Naive B cell (primary cell): ENCODE measurements at places on chromosomes 6 and 20.

GRCh38 chr6:155091756-155092155, 96.6 kb downstream of the TIAM2 start:
- no peak for DNase-seq

DNA sequence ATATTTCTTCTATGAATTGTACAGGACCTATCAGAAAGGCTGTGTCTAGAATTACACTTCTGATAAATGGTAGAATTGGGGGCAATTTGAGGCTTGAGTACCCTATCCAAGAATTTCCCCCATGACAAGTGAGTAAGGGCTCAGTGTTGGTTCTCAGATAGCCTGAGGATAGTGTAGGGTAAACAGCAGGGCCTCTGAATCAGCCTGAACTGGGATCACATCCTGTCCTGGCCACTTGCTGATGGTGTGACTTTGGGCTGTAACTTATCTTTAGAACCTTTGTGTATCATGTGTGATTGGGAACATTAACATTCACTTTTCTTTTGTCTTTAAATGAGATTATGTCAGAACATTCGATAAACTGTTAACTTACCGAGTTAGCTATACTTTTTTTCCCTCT, 151.0 kb downstream of the CLIC5 start:
- DNase-seq, result no peak

DNA sequence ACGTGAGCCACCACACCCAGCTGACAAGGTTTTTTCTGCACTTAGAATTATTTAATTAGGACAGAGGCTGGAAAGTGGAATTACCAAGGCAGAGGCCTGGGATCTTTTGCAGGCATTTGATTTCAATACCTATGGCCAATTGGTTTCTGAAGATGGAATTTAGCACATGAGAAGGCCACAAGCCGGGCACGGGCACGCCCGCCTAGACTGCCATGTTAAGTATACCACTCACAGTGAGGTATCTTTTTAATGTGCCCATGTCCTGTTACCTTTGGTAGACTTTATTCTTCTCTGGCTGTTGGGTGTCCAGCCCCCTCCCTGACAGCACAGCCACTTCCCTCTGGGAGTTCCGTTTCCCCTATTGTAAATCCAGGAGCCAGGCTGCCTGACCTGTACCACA, 18.0 kb upstream of the TAF8 start:
- DNase-seq, result no peak

GRCh38 chr20:34705008-34705396, 858 bp downstream of the TP53INP2 start:
- DNase-seq, result no peak

GRCh38 chr6:79468587-79468986, 68.6 kb downstream of the LCA5 start:
- DNase-seq, result no peak

- DNase-seq, result no peak
These were observed 13.4 kb downstream of the LGSN start for GRCh38 chr6:63306420-63306819.

DNA sequence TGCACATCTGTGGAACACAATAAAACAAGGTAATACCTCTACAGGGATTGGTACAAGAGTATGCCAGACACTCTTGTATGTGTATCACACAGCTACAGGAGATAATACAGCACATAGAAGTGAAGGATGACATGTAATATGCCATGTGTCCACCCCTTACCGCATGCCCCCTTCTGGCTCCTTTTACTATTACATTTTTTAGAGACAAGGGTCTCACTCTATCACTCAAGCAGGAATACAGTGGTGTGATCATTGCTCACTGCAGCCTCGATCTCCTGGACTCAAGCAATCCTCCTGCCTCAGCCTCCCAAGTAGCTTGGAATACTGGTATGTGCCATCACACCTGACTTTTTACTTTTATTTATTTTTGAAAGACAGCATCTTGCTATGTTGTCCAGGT, 4.2 kb upstream of the NCR3 start:
- DNase-seq, result peak; percentile 78

DNA sequence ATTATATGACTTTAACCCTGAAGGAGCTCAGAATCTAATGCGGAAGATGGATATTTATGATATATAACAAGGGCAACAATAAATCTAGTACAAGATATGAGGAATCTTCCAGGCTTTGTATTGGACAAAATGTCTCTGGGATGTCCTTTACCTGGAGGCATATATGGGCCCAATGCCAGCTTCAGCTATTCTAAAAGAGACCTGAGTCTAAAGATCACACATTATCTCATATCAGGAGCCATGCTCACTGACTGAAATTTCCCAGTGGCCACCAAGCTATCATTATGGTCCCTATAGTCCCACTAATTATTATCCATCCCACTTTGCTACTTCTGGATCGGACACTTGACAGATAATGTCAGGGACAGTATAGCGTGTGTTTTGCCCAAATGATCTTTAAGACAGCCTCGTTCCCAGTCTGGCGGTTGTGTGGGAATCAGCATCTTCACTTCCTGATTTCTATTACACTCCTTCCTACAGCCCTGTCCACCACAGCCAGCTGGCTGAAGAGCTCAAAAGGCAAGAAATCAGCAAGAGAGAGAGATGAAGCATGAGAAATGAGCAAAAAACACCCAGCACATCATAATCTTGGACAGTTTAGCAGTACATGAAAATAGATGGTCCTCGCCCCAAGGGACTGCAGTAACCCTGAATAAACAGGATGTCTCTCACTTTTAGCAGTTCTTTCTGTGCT, 34.9 kb downstream of the KLHL31 start:
- DNase-seq, result no peak

DNA sequence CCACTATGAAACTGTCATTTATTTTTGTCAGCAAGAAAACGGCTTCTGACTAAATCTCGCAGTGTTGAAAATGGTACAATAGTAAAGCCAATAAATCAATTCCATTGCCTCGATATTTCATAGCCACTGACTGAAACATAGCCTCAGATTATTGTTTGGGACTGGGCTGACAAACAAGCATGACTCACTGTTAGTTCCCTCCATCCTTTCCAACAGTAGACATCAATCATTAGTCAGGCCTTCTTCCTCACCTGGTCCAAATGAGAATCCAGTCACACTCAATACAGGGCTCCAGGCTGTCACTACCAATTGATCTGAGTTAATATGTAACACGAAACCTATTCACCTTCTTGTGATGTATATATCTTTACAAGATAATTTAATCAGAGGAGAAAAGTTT, 66.1 kb downstream of the ADGRB3 start:
- DNase-seq, result no peak

DNA sequence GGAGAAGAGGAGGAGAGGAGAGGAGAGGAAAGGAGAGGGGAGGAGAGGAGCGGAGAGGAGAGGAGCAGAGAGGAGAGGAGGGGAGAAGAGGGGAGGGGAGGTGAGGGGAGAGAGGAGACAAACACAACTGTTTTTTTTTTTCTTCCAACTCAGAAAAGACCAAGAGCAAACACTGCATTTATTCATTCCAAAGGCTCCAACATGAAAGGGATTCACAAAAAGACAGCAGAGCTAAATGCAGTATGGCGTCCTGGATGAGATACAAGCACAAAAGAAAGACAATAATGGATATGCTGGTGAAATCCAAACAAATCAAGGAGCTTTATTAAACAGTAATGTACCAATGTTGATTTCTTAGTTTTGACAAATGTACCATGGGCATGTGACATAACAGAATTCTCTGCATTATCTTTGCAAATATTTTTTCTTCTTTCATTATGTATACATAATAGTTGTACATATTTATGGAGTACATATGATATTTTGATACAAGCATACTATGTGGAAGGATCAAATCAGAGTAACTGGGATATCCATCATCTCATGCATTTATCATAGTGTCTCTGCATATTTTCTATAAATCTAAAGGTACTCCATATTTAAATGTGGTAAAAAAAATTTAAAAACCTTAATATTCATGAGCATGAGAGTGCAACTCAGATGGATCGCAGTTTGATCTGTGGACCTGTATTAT, 204.6 kb downstream of the CBLN4 start:
- no peak for DNase-seq

DNA sequence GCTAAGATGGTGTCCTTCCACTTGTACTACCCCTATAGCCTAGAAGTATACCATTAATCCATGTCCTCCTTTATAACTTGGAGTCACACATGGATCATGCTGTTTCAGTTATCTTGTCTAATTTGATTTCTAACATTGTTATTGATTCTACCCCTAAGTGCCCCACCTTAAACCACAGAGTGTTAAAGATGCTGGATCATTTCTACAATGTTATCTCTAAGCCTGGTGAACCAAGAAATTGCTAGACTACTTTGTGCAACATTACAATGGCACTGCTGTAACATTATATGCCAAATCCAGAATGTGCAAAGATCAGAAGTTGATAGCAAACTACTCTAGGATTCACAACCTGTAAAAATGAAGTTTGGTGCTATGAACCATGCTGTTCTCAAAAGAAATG, 1.7 kb downstream of the CGA start:
- DNase-seq, result no peak

DNA sequence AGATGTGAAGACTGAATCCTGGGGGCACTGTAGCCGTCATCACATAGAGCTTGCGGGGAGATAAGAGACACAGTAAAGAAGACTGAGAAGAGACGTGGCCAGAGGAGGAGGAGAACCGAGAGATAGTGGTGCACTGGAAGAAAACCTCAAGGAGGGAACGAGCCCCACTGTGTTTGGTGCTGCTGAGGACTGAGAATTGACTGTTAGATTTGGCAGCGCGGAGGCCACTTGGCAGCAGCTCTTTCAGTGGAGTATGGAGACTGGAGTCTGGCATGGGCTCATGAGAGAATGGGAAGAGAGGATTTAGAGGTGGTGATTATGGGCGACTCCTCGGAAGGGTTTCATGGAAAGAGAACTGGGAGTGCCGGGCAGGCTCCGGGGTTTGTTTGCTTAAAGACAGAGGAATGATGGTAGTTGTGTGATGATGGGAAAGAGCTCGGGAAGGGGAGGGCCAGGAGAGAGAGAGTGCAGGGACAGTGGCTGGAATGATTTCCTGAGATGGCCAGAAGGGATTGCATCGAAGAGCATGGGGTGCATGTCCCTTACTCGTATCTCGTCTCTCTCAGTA, 18.0 kb downstream of the CDYL start:
- DNase-seq, result no peak
